ENCODE measurements at places on chromosomes 4 and X. TPM values are rescaled to one million over a fixed set of nuclear protein-coding genes. Genes with fewer than 3 reads are reported as not detected.

DNA sequence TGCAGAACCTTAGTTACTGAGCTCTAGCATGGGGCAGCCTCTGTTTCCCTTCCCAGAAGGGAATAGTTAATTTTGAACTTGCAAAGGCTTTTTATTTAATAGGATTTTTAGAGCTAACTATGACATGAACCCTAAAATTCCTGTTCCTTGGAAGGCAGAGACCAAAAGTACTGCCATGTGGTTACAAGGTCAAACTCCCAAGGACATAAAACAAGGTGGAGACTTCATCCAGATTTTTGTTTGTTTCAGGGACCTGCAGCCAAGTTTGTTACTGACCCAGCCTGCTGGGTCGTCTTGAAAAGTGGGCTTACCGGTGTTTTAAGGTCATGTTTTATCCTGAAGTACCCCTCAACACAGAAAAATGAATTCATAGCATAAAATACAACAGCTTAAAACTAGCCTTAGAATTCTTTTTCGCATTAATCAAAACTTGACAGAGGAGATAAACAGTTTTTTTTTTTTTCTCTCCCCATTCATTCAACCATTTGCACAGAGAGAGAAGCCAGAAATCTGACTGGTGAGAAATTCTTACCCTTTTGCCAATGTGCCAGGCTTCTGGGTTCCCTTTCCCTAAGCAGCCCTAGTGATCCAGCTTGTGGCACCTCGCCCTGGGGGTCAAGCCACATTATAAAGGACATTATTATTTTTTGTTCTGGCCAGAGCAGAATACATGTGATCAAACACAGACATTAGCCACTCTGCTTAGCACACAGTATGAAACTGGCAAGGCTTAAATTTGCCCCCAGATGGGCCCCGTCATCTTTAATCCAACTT is 21.5 kb upstream of the GRPEL1 start:
- no peaks in the 10 kb centered on the region for H3K36me3 ChIP-seq
- no peak for DNase-seq
- no peak overlapping the region for H3K27ac ChIP-seq
- no peaks in the 10 kb centered on the region for H3K4me1 ChIP-seq
- no peak overlapping the region for H3K4me3 ChIP-seq
- H3K27me3 ChIP-seq: peaks cover 19% of the 10 kb centered on the region

DNA sequence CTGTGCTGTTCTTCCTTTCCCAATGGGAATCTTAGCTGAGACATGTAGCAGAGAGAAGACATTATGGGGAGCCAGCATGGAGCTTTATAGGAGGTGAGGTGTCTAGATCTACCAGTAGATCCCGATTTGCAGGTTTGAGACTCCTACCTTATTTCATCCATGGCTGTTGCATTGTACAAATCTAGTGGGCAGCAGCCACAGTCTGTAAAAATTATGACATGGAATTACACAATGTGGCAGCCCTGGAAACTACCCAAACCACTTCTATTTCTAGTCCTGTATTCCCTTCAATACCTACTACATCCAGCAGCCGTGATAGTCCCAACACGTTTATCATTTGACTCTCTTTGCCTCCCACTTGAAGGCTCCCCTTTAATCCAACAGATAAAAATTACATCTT is 8.1 kb downstream of the ATP7A start:
- H3K27ac ChIP-seq: no peak overlapping the region
- no peaks in the 10 kb centered on the region for H3K4me1 ChIP-seq
- DNase-seq: no peak
- peaks cover 3% of the 10 kb centered on the region for H3K36me3 ChIP-seq

DNA sequence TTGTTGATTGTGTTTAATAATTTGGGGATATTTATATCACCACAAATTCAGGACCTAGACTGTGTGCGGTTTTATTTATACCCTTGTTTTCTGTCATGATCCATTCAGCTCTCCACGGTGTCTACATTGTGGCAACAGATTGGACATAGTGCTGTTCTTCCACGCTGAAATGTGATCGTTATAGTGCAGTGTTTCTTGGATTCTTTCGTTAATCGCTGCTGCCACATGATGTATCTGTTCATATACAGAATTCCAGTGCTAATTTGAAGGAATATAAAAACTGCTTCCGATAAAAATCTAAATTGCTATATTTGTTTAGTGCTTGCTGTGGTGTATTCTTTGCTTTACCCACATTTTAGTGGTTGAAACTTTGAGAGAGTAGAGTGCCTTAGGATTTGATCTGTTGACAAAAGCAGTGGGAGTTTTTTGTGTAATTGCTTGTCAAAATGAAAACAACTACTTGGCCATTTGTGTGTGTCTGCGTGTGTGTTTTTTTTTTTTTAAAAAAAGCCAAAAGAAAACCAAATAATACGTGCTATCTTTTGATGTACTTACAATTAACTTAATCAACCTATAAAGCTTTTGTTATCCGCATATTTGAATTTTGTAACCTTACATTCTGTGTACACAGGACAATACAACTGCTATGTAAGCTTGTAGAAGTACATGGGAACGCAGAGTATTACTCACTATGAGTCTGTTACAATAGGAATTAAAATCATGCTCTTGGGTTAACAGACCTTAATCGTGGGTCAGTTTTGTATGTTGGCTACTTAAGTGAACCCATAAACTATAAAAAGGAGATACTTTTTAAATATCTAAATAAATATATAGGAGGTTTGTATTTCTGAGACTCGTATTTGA is 353.3 kb downstream of the ARHGAP24 start:
- no peaks in the 10 kb centered on the region for H3K36me3 ChIP-seq
- H3K4me3 ChIP-seq: no peak overlapping the region
- no peaks in the 10 kb centered on the region for H3K27me3 ChIP-seq
- no peak overlapping the region for H3K27ac ChIP-seq
- H3K4me1 ChIP-seq: peaks cover 6% of the 10 kb centered on the region
- no peak for DNase-seq

The F8A3 gene
- 5.6 TPM for total RNA-seq
